NCI-H1105 treated with DMSO at 0.1 percent for 48 hours (cell line): ENCODE measurements at places on chromosomes 4 and X.

DNA sequence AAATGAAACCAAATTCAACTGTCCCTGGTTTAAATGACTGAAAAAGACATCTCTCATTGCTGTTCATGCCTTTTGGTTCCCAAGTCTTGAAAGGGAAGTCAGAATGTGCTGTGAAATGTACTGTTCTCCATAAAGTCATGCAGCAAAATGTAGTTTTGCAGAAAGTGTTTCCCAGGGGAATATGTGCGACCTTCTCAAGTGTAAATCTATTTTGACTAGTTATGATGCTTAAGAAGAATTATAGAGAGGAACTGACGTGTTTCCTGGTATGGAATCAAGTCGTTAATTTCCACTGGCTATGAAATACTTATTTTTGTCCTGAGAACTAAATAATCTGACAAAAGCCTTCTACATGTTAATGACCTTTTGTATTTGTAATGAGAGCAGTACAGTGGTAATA is 223.1 kb downstream of the CLCN4 start:
- DNase-seq: no peak

- DNase-seq: no peak
Measured at GRCh38 chr4:178784491-178784890, 1342.3 kb upstream of the AGA start.

DNA sequence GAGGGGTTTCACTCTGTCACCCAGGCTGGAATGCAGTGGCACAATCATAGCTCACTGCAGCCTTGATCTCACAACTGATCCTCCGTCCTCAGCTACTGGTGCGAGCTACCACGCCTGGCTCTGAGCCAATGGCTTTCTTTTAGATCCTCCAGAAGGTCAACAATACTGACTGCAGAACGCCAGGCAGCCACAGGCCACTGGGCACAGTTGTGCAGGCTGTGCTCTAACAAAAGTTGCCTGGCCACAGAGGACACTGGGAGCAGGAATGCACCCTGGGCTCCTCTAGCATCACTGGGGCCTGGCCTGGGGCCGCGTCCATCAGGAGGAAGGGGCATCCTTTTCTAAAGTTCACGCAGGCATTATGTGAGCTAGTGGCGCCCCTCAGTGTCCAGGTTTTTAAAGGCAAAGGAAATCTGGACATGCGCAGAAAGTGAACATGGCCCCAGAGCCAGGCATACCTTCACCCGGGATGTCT is 14.9 kb upstream of the PORCN start:
- peak; percentile 7 for DNase-seq

DNA sequence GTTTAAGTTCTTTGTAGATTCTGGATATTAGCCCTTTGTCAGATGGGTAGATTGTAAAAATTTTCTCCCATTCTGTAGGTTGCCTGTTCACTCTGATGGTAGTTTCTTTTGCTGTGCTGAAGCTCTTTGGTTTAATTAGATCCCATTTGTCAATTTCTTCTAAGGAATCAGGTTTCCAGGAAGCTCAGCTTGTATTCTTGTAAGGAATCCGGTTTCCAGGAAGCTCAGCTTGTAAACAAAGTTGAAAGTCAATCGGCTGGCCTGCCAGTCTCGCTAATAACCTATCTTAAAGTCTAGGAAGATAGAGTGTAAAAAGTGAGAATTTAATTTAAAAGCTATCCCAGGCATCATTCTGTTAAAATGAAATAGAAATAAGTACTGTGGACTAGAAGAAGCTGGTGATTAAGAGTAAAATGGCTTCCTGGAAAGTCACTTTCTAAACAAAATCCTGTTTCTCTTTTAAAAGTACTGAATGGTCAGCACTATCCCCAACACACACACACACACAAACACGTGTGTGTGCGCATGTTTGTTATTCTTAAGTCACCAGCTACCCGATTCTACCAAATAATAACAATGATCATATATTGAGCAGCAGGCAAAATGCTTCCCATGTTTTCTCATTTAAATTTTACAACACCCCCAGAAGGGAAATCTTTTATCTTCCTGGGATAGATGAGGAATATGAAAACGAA is 171.7 kb downstream of the PAPSS1 start:
- no peak for DNase-seq

GRCh38 chrX:4741024-4741423 is 1027.6 kb upstream of the PRKX start:
- DNase-seq: no peak

DNA sequence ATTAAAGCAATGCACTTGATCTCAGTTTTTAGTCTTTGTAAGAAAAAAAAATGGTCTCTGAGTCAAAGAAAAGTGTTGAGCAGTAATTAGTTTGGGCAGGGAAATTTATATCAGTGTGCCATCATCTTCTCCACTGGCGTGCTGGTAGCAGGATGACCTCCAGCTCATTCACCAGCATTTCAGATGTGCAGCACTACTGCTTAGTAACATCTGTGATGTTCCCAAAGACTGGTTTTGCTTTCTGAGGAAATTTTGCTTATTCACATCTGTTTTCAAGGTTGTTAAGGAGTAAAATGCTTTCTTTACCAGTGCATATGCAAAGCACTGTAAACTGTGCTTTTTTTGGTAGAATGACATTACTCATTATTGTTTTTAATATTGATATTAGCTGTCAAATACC is 540.4 kb downstream of the TRAM1L1 start:
- no peak for DNase-seq

DNA sequence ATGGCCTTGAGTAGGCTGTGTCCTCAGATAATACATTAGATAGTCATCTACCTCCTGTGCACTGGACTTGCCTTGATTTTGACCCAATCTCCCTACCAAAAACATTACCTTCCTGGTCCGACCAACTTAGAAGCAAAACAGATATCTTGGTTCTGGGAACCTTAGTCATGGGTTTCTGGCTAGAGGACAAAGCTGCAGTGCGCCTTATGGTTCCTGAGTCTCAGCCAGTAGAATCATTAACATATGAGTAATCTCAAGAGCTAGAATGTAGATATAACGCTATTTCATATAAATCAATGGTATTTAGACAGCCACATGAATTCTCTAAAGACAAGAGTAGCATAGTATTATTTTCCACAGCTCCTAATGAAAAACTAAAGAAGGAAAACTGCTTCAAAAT is 83.1 kb downstream of the GRIA3 start:
- no peak for DNase-seq

- no peak for DNase-seq
Measured at GRCh38 chr4:165461159-165461821, 82.5 kb downstream of the CPE start.

DNA sequence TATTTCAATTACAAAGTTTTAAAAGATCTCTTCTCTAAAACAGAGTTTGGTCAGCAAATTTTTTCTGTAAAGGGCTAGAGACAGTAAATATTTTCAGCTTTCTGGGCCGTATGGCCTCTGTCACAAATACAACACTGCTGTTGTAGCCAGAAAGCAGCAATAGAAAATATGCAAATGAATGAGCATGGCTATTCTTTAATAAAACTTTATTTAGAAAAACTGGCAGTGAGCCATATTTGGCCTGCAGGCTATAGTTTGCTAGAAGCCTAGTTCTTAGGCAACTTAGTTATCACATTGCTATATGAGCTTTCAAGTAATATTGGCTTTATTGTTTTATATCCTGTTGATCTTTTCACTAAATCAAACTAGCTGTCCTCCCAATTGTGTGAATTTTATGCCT is 26.5 kb upstream of the XK start:
- DNase-seq: no peak
